ENCODE measurements at places on chromosomes 7 and 10. TPM values are rescaled to one million over a fixed set of nuclear protein-coding genes. Genes with fewer than 3 reads are reported as not detected.

The ETV1 gene
- total RNA-seq = 89.4 TPM

The EIF5AL1 gene
- total RNA-seq = 0.21 TPM

The HOXA1 gene
- 3.5 TPM for total RNA-seq

The ZNF804B gene
- total RNA-seq = not detected

The CLRN3 gene
- not detected for total RNA-seq

The HDAC9 gene
- total RNA-seq = 28.3 TPM

The GJD4 gene
- not detected for total RNA-seq

The SPDYE1 gene
- not detected for total RNA-seq

DNA sequence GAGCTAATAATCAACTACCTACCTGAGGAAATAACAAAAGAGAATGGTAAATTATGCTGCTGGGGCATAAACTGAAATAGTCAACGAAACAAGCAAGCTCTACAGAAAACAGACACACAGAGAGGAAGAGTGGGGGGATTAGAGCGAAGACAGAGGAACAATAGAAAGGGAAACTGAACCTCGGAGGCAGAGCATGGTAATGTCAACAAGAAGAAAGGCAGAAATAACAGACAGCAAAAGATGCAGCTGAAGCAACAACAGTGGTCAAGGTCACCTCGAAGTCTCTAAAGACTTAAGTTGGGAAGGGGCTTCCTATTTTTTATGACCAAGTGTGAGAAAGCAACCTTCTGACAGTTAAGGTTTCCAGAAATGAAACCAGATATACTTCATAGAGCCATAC, 177.0 kb downstream of the ZNF438 start:
- no peak for DNase-seq

- no peak for DNase-seq
Measured at GRCh38 chr10:60827791-60828488, 49.7 kb downstream of the CDK1 start.

DNA sequence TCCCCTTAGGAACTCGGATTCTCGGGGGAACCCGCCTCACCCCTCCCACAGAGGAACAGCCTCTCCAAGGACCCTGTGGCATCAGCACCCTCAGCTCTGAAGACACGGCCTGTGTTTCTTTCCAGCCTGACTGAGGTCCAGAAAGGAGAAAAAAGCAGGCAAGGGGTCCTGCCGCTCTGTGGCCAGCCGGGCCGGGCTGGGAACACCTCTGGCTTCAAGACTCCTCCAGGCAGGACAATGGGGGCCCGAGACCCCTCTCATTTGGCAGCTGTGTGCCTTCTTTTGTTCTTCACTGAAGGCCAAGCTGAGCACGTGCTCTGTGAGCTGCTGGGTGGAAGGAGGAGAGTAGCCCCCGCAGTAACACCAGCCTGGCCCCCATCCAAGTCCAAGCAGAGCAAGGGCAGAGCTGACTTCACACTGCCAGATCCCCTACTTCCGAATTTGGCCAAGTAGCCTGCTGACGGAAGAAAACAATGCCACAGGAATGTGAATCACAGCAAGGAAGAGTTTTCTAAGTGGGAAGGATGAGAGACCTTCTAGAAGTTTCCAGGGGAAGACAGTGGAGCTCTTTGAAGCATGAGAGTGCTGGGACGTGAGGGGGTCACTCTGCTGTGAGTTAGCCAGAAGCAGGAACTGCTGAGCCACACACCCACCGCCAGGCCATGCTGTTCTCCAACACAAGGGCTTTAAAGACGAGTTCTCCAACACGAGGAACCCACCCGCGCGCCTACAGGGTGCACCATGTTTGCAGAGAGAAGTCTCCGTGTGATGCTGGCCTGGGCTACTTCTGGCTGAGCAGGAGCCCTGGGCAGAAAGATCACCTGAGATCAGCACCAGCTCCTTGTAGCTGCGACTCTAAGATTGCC, 3.1 kb downstream of the CNPY1 start:
- no peak for DNase-seq

DNA sequence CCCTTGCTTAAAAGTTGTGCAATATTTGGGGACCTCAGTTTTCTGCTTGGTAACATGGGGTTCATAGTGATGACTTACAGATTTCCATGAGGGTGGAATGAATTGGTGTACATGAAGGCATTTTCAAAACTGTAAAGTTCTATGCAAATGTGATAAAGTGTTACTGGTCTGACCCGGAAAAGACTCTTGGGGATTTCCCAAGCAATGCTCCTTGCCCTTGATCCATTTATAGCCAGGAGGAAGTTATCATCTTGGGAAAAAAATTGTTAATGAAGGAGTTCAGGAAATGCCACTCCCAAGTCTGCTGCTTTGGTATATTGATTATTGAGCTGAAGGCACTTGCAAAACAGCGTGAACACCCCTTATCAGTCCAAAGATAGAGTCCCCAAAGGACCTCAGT, 96.3 kb upstream of the ZPBP start:
- no peak for DNase-seq

DNA sequence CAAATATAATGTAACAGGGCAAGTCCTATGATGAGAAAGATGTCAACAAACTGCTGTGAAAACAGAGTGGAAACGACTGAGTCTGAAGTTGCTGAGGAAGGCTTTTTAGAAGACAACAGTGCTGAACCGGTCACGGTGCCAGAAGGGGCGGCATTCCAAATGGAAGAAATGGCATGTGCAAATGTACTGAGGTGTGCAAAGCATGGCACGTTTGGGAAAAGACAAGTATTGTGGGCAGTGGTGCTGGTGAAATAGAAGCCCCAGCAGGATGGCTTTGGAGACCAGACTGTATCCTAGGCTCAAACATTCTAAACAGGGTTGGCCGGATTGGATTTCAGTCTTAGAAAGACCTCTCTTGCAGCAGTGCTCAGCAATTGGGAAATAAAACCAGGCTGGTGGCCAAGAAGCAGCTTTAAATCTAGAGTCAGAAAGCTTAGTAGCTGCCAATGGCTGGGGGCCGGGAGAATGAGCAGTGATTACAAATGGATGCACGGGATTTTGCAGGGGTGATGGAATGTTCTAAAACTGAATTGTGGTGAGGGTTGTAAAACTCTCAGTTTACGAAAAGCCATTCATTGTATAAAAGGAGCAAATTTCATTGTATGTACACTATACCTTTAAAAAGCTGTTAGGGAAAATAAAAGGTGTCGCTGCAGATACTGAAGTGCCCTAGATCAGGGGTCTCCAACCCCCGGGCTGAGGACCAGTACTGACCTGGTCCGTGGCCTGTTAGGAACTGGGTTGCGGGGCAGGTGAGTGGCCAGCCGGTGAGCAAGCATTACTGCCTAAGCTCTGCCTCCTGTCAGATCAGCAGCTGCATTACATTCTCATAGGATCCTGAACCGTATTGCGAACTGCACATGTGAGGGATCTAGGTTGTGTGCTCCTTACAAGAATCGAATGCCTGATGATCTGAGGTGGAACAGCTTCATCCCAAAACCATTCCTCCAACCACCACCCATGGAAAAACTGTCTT, 141.6 kb downstream of the HIBADH start:
- DNase-seq = no peak

GRCh38 chr7:137878333-137878961, 31.7 kb upstream of the DGKI start:
- no peak for DNase-seq

- DNase-seq = no peak
Measured at GRCh38 chr10:121536310-121536913, 61.8 kb downstream of the FGFR2 start.

- no peak for DNase-seq
Measured at GRCh38 chr7:47149208-47149839, 432.6 kb downstream of the TNS3 start.

DNA sequence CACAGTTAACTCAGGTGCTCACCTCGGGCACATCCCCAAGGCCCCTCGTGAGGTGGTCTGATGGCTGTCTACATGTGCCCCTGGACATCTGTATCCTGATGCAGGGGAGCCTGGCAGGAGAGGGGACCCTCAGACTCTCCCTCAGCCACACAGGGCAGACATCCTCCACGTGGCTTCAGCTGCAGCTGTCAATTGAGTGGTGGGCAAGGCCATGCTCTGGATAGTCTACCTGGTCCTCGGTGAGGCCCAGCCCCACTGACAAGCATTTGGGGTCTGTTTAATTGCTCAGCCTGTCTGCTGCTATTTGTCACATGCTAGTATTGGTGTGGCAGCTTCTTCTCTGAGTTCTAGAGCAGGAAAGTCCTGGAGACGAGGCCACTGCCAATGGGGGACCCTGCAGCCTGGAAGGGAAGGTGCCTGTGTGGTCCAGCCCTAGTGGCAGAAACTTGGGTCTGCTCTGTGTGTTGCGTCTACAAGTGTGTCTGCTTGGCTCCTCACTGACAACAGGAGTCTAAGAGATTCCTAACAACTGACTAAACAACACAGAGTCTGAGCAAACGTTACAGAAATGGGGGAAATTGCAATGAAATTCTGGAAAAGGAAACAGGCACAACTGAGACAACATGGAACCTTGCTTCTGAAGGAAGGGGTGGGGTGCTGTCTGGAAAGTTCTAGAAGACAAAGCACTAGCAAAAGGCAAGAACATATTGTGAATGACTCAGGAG, 59.3 kb upstream of the IGFBP3 start:
- no peak for DNase-seq

- DNase-seq = no peak
Measured at GRCh38 chr7:84092207-84092606, 102.4 kb downstream of the SEMA3A start.

- DNase-seq = no peak
Measured at GRCh38 chr7:353746-354325, 63.9 kb downstream of the FOXL3 start.

GRCh38 chr7:131899271-131900030, 343.0 kb upstream of the PODXL start:
- DNase-seq = no peak

GRCh38 chr10:120400601-120401000, 56.4 kb upstream of the PLPP4 start:
- DNase-seq = no peak

- no peak for DNase-seq
Measured at GRCh38 chr10:79270466-79271246, 76.6 kb upstream of the PPIF start.

DNA sequence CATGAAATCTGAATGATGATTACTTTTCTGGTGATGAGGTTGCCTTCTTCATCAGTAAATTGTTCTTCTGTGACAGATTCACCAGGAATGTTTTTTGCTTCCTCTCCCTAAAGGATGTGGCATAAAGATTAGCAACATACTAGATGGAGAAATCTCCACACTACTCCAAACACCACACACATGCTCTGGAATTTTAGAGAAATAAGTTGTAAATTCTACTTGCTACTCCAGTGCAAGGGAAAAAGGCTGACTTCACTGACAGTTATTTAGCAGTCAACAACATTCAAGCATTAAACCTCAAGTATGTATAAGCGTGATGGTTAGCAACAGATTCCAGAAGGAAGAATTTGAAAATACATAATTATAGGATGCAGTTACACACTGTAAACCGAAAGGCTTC, 137.9 kb upstream of the CCDC6 start:
- no peak for DNase-seq

DNA sequence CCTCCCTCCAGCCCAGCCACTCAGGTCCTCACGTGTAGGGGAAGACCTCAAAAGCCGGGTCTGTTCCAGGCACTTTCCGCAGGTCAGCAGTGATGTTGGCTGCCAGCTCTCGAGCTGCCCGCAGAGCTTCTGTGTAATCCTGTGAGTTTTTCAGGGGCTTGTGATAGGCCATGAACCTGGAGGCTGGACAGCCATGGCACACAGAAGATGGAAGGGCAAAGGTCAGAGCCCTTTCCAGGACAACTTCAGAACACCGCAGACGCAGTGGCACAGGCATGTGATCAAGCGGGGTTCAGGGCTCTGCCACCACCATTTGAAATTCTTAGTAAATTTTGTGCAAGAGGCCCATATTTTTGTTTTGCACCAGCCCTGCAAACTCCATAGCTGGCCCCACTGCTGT, 24.0 kb downstream of the NPC1L1 start:
- no peak for DNase-seq

- DNase-seq = no peak
Measured at GRCh38 chr10:30467651-30468338, 33.8 kb downstream of the MAP3K8 start.

DNA sequence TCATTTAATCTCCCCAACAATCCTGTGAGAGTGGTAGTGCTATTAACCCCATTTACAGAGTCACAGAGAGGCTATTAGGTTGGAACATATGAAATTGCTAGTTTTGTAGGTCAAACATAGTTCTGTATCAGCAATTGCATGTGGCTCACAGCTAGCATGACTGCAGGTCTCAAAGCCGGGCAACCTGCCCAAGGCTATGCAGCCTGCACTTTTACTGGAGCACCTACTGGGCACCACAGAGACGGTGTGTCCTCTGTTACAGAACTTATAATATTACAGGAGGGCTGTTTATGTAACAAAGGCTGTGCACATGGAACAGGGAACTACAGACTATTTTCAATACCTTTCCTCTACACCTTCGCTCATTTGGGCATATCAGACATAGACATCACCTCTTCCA, 355.8 kb downstream of the RPS24 start:
- no peak for DNase-seq

DNA sequence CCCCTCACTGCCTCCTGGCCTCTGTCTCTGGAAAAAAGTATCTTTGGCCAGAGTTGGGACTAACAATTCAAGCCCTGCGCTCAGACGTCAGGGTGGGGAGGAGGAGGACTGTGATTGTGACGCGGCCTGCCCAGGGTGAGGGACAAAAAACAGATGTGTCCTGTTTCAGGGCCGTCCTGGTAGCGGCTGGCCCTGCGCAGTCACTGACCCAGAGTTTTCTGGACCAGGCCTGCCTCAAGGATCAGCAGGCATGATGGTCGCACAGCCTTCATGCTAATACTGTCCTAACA, 110.1 kb downstream of the CYTH3 start:
- DNase-seq = no peak

DNA sequence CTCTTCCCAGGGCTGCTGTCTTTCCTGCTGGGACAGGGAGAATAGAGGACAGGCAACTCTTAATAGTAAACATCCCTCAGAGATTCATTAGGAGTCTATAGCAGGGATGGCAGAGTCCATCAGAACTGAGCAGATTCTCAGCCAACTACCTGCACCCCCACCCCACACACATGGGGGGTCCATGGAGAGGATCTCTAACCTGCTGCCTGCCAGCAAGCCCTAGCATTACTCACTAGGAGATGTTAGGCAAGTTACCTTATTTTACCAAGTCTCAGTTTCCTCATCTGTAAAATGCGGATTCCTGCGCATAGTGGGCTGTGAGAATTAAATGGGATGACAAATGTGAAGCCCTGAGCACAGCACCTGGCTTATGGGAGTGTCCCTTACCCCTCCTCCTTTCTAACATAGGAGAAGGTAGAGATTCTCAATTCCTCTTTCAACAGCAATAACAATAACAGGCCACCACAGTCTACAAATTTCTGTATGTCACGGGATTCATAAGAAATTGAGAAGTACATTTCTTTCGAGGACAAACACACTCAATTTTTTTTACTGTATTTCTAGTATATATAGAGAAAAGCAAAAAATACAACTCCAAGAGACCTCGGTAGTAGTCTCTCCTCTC, 23.8 kb upstream of the WDR11 start:
- no peak for DNase-seq

DNA sequence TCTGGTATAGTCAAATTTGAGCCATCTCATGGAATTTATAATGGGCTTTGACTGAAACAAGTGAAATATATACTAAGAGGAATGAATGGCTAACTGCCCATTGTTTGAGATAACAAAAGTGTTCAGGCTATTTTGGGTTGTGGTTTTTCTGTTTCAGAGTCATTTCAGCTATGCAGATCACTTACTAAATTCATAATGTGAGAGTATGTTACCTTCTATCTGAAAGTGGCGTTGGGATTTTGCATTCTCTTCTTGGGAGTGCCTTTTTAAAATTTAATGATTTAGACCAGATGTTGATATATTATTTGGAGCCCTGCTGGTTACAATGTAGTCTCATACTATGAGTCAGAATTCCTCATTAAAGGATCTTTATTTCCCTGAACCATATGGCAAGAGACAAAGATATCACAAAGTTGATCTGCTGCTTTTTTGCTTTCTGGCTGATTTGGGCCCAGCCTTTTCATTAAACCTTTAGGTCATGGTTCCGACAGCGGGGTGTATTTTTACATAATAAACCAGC, 10.4 kb downstream of the VCL start:
- DNase-seq = no peak
